ENCODE measurements at places on chromosomes 6 and 20.

- DNase-seq, result no peak
Measured at GRCh38 chr20:49387581-49387939, 94.9 kb downstream of the KCNB1 start.

GRCh38 chr6:41497994-41498393 is 48.2 kb upstream of the FOXP4 start:
- no peak for DNase-seq

GRCh38 chr6:43897571-43898302 is 127.7 kb downstream of the VEGFA start:
- no peak for DNase-seq

DNA sequence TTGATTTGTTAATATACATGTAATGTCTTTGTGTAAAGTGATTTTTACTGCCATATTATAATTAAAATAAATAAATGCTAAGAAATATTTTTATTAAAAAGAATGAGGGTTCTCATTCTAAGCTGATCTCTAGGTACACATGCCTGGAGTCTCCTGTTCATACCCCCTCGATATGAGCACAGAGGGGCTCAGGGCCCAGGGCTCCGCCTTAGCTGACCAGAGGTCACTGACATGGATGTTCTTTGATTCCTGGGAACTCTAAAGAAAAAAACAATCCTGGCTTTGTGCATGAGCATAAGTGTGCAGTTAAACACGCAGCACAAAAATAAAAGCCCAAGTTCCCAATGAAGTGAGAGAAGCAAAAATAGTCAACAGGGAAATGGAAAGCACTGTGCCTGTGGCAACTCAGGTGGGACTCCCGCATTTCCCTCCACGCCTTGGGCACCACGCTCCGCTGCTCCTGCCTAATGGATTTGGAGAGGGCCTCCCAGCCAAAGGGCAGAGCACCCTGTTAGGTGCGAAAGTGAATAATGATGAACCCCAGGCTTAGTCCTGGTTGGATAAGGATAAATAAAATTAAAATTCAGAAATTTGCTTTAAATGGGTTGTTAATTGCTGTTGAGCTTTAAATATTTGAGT is 33.3 kb upstream of the QKI start:
- DNase-seq, result no peak

GRCh38 chr20:9040863-9041524 is 27.9 kb upstream of the PLCB4 start:
- no peak for DNase-seq

DNA sequence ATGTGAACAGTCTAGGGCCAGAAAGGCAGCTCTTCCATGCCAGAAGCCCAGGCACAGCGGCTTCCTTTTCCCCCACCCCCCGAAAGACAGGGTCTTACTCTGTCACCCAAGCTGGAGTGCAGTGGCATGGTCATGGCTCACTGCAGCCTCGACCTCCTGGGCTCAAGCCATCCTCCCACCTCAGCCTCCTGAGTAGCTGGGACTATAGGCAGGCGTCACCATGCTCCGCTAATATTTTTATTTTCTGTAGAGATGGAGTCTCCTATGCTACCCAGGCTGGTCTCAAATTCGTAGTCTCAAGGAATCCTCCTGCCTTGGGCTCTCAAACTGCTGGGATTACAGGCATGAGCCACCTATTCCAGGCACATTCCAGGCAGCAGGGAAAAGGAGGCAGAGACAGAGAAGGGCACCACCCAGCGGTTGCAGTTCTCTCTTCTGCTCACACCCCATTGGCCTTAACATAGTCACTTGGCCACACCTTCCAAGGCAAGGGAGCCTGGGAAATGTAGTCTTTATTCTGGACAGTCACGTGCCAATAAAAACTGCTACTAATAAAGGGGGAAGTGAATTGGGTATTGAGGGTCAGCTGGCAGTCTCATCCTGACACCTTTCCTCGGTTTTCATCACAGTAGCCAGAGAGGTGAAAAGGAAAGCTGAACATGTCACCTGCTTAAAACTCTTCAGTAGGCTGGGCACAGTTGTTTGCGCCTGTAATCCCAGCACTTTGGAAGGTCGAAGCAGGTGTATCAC is 205.9 kb downstream of the ZMYND8 start:
- no peak for DNase-seq

GRCh38 chr6:74534465-74535211 is 671.2 kb downstream of the COL12A1 start:
- DNase-seq, result no peak

DNA sequence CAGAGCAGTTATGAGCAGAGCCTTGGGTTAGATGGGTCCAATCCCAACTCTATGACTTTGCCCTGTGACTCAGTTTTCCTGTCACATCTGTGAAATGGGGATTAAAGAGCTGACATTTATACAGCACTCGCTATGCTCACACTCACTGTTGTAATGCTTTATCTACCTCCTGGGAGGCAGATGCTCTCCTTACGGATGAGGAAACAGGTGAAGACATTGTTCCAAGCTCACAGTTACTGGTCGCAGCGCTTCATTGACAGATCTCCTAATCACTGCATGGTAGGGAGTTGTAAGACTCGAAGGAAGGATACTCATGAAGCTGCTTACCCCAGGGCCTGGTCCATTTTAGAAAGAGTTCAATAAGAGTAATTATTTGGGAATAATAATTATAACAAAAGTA is 2.9 kb upstream of the MYLK2 start:
- no peak for DNase-seq
